Testis (tissue), 5 donors: ENCODE measurements at places on chromosomes 1 and 21.

- DNase-seq, result peak; percentile 53
Measured at GRCh38 chr1:203289281-203289981, 15.9 kb upstream of the BTG2 start.

GRCh38 chr1:229087339-229087738 is 183.6 kb upstream of the RAB4A start:
- DNase-seq, result no peak

DNA sequence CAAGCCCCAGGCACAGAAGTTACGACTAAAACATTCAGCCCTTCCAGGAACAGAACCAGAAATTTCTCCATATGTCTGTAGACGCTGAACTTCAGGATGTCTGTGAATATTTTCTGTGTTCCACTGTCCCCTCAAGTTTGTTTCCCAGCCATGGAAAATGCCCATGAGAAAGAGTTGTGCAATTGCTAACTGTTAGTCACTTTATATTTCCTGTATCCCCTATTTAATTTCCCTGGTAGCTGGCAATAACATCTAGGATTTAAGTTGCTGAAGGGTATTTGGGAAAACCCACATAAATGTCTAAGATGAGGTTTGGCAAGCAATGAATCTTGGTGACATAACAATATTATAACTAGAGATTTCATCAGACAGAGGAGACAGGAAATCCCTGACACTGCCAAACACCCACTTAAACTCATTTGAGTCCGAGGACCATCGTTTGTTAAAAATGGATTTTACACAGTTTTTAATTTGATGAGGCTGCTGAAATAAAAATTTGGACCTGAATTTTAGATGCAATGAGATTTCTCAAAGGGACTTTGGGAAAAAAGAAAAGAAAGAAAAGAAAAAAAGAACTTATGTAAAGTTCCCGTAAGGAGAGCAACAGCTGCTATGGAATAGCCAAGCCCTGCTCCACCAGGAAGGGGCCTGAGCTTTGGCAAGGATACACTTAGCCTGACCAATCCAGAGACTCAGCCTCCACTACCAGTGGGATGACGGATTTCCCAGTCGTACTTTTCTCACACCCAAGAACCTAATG is 21.8 kb upstream of the ERRFI1 start:
- no peak for DNase-seq

- peak; percentile 20 for DNase-seq
Measured at GRCh38 chr1:22870201-22870871, 102.3 kb downstream of the LACTBL1 start.

DNA sequence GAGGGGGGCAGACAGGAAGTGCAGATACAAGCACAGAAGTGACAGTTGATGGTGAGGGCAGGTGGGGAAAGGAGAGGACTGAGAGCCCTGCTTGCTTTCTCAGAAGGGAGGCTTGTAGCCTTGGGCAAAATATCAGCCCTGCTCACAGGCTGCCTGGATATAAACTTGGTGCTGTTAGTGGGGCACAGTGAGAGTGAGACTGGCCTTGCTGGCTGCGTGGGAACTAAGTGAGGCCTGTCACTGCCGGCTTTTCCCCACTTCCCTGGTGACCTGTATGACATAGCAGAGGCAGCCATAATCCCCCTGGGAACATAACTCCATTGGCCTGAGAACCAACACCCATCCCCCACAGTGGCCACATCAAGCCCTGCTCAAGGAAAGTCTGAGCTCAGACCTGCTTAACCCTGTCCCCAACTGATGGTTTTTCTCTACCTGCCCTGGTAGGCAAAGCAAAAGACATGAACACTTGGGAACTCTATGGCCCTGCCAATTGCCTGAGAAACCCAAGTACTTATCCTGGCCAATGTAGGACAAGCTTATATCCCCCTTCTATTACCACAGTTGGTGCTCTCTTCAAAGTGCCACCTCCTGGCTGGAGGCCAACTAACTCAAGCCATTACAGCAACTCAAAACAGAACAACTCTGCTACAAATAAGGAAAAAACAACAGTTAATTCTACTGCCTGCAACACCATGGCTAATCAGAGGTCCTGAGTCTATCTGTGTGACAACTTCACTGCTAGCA is 472.7 kb downstream of the PLPP3 start:
- no peak for DNase-seq
